ENCODE measurements at places on chromosomes 5 and 9.

GRCh38 chr5:78811866-78812265, 163.3 kb upstream of the LHFPL2 start:
- H3K36me3 ChIP-seq = no peaks in the 10 kb centered on the region
- H3K27ac ChIP-seq = no peak overlapping the region

- no peak overlapping the region for H3K4me3 ChIP-seq
- DNase-seq = no peak
Observed at GRCh38 chr5:36366883-36367282, 65.2 kb upstream of the RANBP3L start.

DNA sequence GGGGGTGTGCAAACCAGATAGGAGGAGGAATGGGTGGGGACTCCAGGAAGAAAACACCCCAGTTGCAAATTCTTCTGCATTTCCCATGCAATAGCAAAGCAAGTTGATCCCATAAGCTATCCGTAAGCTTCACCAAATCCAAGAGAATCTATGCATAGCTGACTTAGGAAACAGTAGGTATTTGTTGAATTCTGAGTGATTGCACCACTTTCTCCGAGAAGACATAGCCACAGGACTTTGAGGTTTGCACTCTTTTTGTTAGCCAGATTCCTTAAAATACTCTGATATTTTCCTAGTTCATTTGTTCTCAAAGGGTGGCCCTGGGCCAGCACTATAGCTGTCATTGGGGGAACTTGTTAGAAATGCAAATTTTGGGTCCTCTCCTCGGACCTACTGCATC, 271.9 kb downstream of the SLIT3 start:
- no peak overlapping the region for H3K27ac ChIP-seq
- H3K4me1 ChIP-seq = no peaks in the 10 kb centered on the region
- no peaks in the 10 kb centered on the region for H3K36me3 ChIP-seq
- H3K27me3 ChIP-seq = peaks cover 11% of the 10 kb centered on the region
- DNase-seq = no peak

DNA sequence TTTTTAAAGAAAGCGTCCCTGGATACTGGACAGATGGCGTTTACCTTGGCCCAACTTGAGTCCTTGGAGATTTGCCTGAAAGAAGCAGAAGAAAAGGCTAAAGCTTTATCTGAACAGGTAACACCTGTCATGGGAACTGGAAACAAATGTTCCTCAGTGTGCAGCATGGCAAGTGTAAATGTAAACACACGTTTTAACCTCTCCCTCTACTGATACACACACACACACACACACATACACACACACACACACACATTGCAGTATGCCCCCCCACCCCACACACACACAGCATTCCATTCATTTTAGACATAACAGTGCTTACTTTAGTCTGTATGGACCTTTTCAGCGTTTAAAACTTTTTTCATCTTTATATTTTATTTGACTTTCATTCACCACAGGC, 51.1 kb downstream of the CCDC192 start:
- no peaks in the 10 kb centered on the region for H3K36me3 ChIP-seq
- no peak for DNase-seq

- H3K27me3 ChIP-seq = no peaks in the 10 kb centered on the region
- DNase-seq = no peak
- no peak overlapping the region for H3K27ac ChIP-seq
- no peaks in the 10 kb centered on the region for H3K36me3 ChIP-seq
- no peaks in the 10 kb centered on the region for H3K4me1 ChIP-seq
- no peak overlapping the region for H3K4me3 ChIP-seq
Observed at GRCh38 chr9:103928442-103928841, 165.7 kb upstream of the SMC2 start.

DNA sequence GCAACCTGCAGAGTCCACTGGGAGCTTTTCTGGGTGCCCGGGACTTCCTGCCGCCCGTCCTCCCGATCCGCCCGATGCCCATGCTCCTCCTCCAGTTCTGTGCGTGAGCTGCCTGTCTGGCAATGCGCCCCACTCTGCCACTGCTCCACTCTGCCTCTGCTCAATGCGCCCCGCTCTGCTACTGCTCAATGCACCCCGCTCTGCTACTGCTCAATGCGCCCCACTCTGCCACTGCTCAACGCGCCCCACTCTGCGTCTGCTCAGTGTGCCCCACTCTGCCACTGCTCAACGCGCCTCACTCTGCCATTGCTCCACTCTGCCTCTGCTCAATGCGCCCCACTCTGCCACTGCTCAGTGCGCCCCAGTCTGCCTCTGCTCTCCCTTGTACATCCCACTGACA, 436.0 kb downstream of the NR2F1-AS1 start:
- H3K27me3 ChIP-seq = no peaks in the 10 kb centered on the region
- no peaks in the 10 kb centered on the region for H3K36me3 ChIP-seq
- no peaks in the 10 kb centered on the region for H3K4me1 ChIP-seq

GRCh38 chr5:1538276-1538675, 14.5 kb upstream of the LPCAT1 start:
- H3K27me3 ChIP-seq = no peaks in the 10 kb centered on the region
- peak overlapping the region; percentile 46 for H3K4me3 ChIP-seq
- H3K4me1 ChIP-seq = peaks cover 28% of the 10 kb centered on the region

- no peaks in the 10 kb centered on the region for H3K36me3 ChIP-seq
- H3K27me3 ChIP-seq = no peaks in the 10 kb centered on the region
- peak overlapping the region; percentile 64 for H3K4me3 ChIP-seq
- DNase-seq = no peak
- H3K4me1 ChIP-seq = peaks cover 39% of the 10 kb centered on the region
Observed at GRCh38 chr5:102762562-102763227, 7.6 kb downstream of the PAM start.

- peaks cover 13% of the 10 kb centered on the region for H3K4me1 ChIP-seq
- no peak for DNase-seq
- H3K27ac ChIP-seq = peak overlapping the region; percentile 95
- no peaks in the 10 kb centered on the region for H3K27me3 ChIP-seq
Observed at GRCh38 chr5:96893342-96893741, 17.0 kb downstream of the ERAP2 start.

DNA sequence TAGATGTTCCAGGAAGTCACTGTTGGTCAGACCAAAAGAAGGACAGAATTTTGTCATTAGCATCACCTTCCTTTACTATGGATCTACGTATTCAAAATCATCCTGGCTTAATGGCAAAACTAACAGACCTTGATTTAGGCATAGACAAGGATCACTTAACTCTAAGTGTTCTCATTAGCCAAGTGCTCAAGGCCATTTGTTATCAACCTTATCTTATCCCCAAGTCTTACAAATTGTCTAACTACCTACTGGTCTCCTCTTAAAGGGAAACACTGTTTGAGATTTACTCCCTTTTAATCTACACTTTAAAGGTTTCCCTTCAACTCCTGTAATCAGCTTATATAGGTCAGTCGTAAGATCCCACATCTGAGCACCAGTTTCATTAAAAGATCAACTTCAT, 1197.5 kb upstream of the C9orf72 start:
- H3K4me3 ChIP-seq = no peak overlapping the region
- H3K36me3 ChIP-seq = no peaks in the 10 kb centered on the region
- no peaks in the 10 kb centered on the region for H3K27me3 ChIP-seq
- H3K4me1 ChIP-seq = no peaks in the 10 kb centered on the region
- no peak overlapping the region for H3K27ac ChIP-seq
- DNase-seq = no peak

- no peaks in the 10 kb centered on the region for H3K27me3 ChIP-seq
- no peaks in the 10 kb centered on the region for H3K36me3 ChIP-seq
- no peak overlapping the region for H3K27ac ChIP-seq
- no peak overlapping the region for H3K4me3 ChIP-seq
- H3K4me1 ChIP-seq = no peaks in the 10 kb centered on the region
- DNase-seq = no peak
Observed at GRCh38 chr9:107620236-107620635, 130.7 kb upstream of the KLF4 start.

DNA sequence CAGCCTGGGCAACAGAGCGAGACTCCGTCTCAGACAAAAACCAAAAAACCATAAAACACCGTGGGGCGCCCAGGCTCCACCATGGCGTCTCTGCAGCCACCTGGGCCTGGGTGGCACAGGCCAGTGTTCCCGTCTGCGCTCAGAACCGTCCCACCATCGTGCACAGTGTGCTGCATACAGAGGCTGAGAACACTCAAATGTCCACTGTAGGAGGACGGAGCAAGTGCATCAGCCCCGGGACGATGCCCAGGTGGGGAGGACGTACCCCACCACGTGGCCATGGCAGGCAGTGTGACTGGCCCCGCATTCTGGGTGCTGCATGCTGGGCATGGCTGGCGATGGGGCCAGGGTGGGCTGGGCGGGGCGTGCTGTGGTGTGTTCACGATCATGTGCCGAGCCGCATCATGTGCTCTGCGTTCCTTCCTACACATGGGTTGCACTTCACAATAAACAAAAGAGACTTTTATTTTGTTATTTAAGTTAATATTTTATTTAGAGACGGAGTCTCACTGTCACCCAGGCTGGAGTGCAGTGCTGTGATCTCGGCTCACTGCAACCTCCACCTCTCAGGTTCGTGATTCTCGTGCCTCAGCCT, 37.8 kb downstream of the EXD3 start:
- peak overlapping the region; percentile 76 for H3K27ac ChIP-seq
- H3K4me1 ChIP-seq = peaks cover 4% of the 10 kb centered on the region
- no peaks in the 10 kb centered on the region for H3K27me3 ChIP-seq
- H3K36me3 ChIP-seq = peaks cover 6% of the 10 kb centered on the region
- no peak for DNase-seq

- H3K27ac ChIP-seq = no peak overlapping the region
- no peaks in the 10 kb centered on the region for H3K27me3 ChIP-seq
- peak; percentile 30 for DNase-seq
- H3K4me1 ChIP-seq = peaks cover 30% of the 10 kb centered on the region
- no peak overlapping the region for H3K4me3 ChIP-seq
- peaks cover 3% of the 10 kb centered on the region for H3K36me3 ChIP-seq
Observed at GRCh38 chr9:36450110-36450732, 50.2 kb upstream of the RNF38 start.

GRCh38 chr9:95316794-95317118, 753 bp downstream of the FANCC start:
- peak overlapping the region; percentile 77 for H3K27ac ChIP-seq
- H3K4me1 ChIP-seq = peaks cover 7% of the 10 kb centered on the region
- H3K27me3 ChIP-seq = no peaks in the 10 kb centered on the region
- no peaks in the 10 kb centered on the region for H3K36me3 ChIP-seq
- no peak for DNase-seq

DNA sequence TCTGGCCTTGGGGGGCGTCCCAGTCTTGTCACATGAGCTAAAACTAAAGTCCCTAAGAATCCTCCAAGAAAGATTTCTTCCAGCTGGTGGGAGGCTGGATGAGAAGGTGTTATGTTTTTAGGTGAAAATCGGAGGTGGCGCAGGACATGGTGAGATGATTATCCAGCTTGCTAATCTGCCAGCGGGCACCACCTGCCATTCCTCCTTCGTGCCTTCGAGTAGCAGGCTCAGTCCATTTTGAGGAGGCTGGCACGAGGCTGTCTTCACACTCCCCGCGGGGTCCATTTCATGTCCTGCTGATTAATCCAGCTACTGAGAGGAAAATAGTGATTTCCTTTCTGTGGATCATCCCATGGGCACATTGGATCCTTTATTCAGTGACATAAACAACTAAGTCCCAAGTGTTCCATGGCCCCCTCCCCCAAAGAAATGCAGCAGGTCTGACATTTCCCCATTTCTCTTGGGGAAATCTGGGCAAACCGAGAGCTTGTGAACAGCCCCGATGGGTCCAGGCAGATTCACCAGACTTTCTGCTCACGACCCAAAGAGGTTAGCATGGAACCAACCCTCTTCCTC, 38.2 kb upstream of the EXOC3 start:
- H3K27ac ChIP-seq = no peak overlapping the region
- no peak overlapping the region for H3K4me3 ChIP-seq
- H3K36me3 ChIP-seq = peaks cover 4% of the 10 kb centered on the region
- H3K4me1 ChIP-seq = no peaks in the 10 kb centered on the region

DNA sequence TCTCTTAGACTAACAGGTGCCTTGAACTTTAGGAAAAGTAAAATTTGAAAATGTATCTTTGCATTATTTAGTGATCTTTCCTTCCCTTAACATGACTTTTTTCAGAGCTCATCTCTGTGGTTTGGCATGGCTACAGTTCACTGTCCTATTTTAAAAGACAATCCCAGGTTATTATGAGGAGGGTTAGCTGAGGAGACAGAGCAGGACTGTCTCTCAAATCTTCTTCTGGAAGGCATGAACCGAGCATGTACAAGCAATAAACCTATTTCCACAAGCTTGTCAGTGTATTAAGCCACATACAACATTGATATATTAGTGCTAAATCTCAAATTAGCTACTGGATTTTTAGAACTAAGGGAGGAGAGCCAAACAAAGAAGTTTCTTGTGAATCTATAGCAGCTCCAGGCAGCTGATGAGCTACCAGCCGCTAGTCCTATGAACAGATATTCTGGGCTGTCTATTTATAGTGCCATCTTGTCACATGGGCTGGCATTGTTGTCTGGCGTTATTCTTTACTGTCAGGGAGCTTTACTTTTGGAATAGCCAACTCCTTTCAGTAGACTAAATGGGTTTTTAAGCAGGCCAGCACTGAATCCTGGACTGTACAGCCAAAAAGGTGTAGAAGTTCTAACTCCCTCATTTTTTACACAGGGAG, 171.2 kb upstream of the ACTBL2 start:
- no peak overlapping the region for H3K27ac ChIP-seq
- peaks cover 8% of the 10 kb centered on the region for H3K27me3 ChIP-seq
- no peaks in the 10 kb centered on the region for H3K4me1 ChIP-seq
- DNase-seq = no peak
- no peaks in the 10 kb centered on the region for H3K36me3 ChIP-seq

DNA sequence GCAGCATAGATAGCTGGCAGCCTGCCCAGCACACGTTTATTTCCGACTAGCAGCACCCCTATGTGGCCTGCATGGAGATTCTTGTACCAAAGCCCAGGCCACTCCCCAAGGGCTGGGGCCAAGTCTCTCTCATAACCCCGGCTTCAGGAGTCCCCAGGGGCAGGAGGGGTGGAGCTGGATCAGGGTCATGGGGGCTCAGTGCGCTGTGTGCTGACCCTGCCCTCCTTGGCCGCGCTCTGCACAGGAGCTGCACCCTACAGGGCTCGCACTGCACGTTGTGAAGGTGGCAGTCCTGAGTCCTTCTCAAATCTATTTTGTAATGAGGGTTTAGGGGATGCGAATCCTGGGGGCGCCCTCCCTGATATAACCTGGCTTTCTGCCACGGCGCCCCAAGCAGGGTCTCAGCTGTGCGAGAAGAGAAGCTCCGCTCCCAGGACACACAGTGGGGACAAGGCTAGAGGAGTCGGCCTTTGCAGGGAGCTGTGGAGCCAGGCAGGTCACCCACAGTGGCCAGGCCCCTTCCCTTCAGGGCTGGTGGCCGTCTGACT, 28.6 kb downstream of the NKD2 start:
- DNase-seq = no peak
- no peak overlapping the region for H3K4me3 ChIP-seq
- no peak overlapping the region for H3K27ac ChIP-seq
- H3K4me1 ChIP-seq = peaks cover 2% of the 10 kb centered on the region

All from effector memory CD8-positive, alpha-beta T cell (primary cell).